ENCODE measurements at places on chromosomes 6 and 20. TPM values are rescaled to one million over a fixed set of nuclear protein-coding genes. Genes with fewer than 3 reads are reported as not detected.

SMOC2 gene
- not detected for total RNA-seq

PLCB4 gene
- total RNA-seq: 13.0 TPM

OOEP gene
- total RNA-seq: not detected

MTFR2 gene
- total RNA-seq: 13.6 TPM

C6orf89 gene
- 14.6 TPM for total RNA-seq

TXLNB gene
- not detected for total RNA-seq

ACOT13 gene
- 34.0 TPM for total RNA-seq

TPBG gene
- 39.9 TPM for total RNA-seq

HTR1E gene
- not detected for total RNA-seq

B3GAT2 gene
- 0.02 TPM for total RNA-seq

APOBEC2 gene
- total RNA-seq: not detected

CAGE1 gene
- 0.10 TPM for total RNA-seq

CYB5R4 gene
- 13.1 TPM for total RNA-seq

TRIM31 gene
- 1.7 TPM for total RNA-seq

EFCAB8 gene
- not detected for total RNA-seq

METTL24 gene
- total RNA-seq: not detected

TGM6 gene
- total RNA-seq: not detected

SNPH gene
- 3.7 TPM for total RNA-seq

SFTA2 gene
- total RNA-seq: not detected

SLC22A7 gene
- not detected for total RNA-seq

KIF25 gene
- not detected for total RNA-seq

C6orf141 gene
- total RNA-seq: 20.9 TPM

KCNG1 gene
- total RNA-seq: 13.9 TPM

MLN gene
- total RNA-seq: not detected

COL11A2 gene
- 0.90 TPM for total RNA-seq

PTCRA gene
- total RNA-seq: not detected

FOXS1 gene
- 0.46 TPM for total RNA-seq

DEFB132 gene
- not detected for total RNA-seq

GABRR2 gene
- total RNA-seq: not detected

TRIM40 gene
- total RNA-seq: not detected

VWA7 gene
- total RNA-seq: 1.7 TPM

NRM gene
- 29.2 TPM for total RNA-seq

ZBP1 gene
- total RNA-seq: not detected

FAXC gene
- total RNA-seq: 5.1 TPM

EPHA7 gene
- total RNA-seq: 0.05 TPM

TBC1D32 gene
- total RNA-seq: 1.2 TPM

UBE2J1 gene
- 14.8 TPM for total RNA-seq

EYS gene
- total RNA-seq: 0.02 TPM

SUMO4 gene
- total RNA-seq: not detected

RIPPLY2 gene
- 0.84 TPM for total RNA-seq

RRP36 gene
- total RNA-seq: 87.2 TPM

RBM38 gene
- 37.3 TPM for total RNA-seq

ISM1 gene
- total RNA-seq: 0.34 TPM

OR2J1 gene
- total RNA-seq: not detected

PHACTR1 gene
- total RNA-seq: not detected

THEMIS gene
- not detected for total RNA-seq

FAM209B gene
- 0.56 TPM for total RNA-seq

EPPIN gene
- not detected for total RNA-seq

HLA-C gene
- 60.0 TPM for total RNA-seq

CFAP61 gene
- 0.92 TPM for total RNA-seq

ACTL10 gene
- not detected for total RNA-seq

ZBTB24 gene
- 3.1 TPM for total RNA-seq

C6orf163 gene
- 0.36 TPM for total RNA-seq
